ENCODE measurements at places on chromosomes 7 and 10.

DNA sequence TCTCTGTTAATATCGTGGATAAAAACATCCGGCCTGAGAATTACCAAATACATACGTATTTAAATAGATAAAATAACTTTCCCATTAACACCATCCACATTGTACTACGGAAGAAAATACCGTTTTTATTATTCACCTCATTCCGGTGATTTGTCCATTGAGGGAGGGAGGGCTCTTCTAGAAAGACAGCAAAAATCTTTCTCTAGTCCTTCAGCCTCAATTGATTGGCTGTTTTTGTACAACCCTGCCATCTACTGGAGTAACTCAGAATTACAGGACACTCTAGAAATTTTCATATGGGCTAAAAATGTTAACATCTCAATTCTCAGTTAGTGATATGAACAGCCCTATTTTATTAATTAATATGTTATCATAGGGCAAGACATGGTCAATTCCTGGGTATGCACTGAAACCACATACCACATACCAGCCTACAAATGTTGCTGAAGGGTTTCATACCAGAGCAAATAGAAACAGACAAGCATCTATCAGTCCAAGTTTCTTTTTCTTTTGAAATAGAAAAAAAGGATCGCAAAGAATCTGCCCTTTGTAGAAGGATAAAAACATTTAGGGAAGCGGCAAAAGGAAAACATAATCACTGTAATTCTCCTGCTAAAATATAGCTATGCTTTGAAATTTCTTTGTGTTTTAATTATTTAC lies 55.8 kb upstream of the CDCA7L start:
- DNase-seq, result no peak

DNA sequence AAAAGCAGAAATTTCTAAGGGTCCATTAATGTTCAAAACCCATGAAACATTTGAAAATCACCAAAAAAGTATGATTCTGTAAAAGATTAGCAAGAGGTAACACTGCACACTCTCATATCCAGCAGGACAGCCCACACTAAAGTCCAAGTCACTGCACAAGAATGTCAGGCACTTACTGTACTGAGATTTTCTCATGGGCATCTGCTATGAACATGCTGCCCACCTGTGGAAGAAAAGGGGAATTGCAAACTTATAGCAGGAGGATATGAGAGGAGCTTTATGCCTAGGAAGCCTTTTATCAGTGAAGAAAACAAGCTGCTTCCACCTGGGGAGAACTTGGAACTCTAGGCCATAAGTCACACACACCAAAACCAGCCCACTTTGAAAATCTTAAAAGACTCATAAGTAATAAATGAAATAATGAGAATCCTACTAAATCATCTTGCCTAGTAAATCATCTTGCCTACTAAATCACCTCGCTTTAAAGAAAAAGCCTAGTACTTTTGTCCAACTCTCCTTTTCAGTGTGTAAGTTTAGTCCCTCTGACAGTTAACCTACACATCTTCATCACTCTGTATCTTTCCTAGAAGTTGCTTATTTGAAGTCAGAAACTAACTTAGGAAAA lies 46.1 kb downstream of the ARMH3 start:
- no peak for DNase-seq

GRCh38 chr7:37815671-37816371 lies 32.6 kb upstream of the NME8 start:
- DNase-seq, result no peak

GRCh38 chr7:128877756-128878120 lies 15.1 kb downstream of the ATP6V1F start:
- no peak for DNase-seq

GRCh38 chr10:16904049-16904448 lies 86.8 kb upstream of the RSU1 start:
- no peak for DNase-seq

- no peak for DNase-seq
These were observed 14.9 kb upstream of the CPVL start for GRCh38 chr7:29161231-29161630.
